NCI-H510A (cell line): ENCODE measurements at places on chromosomes 13 and 19.

DNA sequence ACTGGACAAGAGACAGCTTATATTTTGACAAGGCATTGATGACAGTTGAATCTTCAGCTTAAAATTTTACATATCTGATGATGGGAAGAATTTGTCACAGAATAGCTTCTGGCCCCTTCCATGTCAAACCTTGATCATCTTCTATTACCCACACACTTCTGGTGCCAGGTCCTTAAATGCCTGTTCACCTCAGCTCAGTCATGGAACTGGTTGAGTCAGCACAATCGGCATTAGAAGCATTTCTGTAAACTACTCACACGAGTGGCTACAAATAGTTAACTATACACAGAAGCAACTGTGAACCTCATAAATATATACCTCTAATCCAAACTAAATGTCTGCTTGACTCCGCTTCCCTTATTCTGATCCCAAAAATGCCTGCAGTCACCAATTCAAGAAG is 161.2 kb downstream of the FOXO1 start:
- no peak for DNase-seq

GRCh38 chr19:32675720-32676185 is at the start of gene RGS9BP:
TSS of gene RGS9BP (plus strand) at chr19:32675848. CDS start at chr19:32676264, 416 bp downstream.
- peak; percentile 41 for DNase-seq

DNA sequence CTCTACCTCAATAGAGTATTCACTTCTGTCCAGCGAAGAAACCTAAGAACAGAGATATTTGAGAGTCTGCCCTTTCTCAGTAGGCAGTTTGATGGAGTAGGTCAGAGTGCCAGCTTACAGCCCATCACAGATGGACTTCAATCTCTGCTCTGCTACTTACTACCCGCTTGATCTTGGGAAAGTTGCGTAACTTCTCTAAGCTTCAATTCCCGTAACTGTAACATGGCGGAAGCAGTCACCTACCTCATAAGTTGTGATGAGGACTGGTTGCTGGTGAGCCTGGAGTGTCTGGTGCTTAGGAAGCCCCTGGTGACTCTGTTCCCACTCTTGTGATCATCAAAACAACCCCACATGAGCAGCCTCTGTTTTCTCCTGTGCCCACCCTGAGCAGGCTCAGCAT is 31.0 kb downstream of the AMER2 start:
- no peak for DNase-seq

DNA sequence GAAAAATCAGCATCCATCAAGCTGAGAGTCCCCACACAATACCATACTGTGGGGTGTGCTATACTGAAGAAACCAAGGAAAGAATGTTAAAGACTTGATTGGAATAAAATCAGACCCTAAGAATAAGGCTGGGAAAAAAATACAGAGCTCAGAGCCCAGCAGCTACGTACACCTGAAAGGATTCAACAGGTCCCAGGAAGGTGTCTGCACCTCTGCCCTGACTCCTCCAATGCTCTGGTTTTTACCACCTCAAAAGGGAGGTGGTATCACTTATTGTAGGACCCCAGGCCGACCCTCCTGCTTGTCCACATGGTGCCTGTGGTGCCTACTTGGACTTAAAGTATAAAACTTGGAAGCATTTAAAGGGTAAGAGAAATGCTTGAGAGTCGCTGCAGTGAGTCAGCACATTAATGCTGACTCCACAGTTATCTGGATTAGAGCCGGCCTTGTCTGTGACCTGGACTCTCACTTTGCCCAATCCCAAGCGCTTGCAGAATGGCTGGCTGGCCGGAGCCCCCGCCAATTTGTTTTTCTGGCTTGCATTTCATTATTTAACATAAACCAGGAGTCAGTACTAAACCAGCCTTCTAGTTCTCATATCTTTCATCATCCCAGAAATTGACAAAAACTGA is 110.1 kb downstream of the FGF14 start:
- no peak for DNase-seq

GRCh38 chr13:25802579-25802978 is 249.2 kb downstream of the SHISA2 start:
- DNase-seq = no peak

- no peak for DNase-seq
Observed at GRCh38 chr13:97285221-97285955, 63.3 kb downstream of the MBNL2 start.
